ENCODE measurements at places on chromosomes 2 and 18.
A peak's percentile ranks its signal among the peaks of the same experiment; 100 is the strongest.

GRCh38 chr2:205582366-205582765 lies 99.9 kb upstream of the NRP2 start:
- no peak for DNase-seq

DNA sequence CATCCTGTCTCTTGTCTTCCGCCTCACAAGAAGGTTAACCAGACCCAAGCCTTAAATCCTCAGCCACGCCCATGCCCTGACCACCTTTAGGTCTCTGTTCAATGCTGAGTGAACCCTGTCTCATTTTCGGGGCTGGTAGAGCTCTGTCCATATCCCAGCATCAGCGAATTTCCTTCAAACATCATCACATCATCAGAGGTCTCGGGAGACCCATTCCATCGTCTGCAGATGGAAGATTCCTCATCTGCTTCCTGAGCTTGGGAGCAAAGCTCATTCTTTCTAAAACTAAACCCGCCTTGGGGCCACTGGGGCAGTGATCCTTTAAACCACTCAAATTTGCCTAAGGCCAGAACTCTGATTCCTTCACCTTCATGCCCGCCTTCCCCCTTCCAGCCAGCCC lies 173.7 kb downstream of the TTC32 start:
- no peak for DNase-seq

DNA sequence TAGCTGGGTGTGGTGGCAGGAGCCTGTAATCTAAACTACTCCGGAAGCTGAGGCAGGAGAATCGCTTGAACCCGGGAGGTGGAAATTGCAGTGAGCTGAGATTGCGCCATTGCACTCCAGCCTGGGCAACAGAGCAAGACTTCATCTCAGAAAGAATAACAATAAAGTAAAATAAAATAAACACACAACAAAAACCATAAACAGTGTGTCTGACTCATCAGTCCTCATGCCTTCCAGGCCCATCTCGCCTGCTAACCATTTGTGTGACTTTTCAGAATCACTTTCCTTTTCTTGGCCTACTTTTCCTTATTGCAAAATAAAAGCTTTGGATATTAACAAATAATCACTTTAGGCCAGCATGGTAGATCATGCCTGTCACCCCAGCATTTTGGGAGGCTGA lies 42.0 kb upstream of the ASXL2 start:
- DNase-seq = no peak

GRCh38 chr18:26268454-26268853 lies 42.2 kb downstream of the TAF4B start:
- no peak for DNase-seq

- no peak for DNase-seq
Measured at GRCh38 chr2:15251753-15252152, 309.4 kb downstream of the NBAS start.

- DNase-seq = no peak
Measured at GRCh38 chr2:212505586-212505985, 33.0 kb downstream of the ERBB4 start.

DNA sequence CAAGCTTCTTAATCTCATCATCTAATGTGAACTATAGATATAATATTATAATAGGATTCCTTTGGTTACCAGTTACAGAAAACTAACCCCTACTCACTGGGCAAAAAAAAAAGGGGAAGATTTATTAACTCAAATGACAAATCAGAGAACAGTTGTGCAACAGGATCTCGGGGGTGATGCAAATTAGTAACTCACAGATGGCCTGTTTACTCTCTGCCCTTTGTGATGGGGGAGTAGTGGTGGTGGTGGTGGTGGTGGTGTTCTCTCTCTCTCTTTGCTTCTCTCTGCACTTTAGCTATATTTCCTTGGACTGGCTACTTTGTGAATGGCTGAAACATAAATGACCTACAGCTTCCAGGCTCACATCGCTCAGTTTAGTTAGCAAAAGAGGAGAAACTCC lies 59.0 kb downstream of the TMEM247 start:
- peak; percentile 57 for DNase-seq

GRCh38 chr18:5600378-5601071 lies 56.7 kb upstream of the EPB41L3 start:
- no peak for DNase-seq

GRCh38 chr2:187435078-187435477 lies 13.0 kb downstream of the CALCRL start:
- DNase-seq = no peak

DNA sequence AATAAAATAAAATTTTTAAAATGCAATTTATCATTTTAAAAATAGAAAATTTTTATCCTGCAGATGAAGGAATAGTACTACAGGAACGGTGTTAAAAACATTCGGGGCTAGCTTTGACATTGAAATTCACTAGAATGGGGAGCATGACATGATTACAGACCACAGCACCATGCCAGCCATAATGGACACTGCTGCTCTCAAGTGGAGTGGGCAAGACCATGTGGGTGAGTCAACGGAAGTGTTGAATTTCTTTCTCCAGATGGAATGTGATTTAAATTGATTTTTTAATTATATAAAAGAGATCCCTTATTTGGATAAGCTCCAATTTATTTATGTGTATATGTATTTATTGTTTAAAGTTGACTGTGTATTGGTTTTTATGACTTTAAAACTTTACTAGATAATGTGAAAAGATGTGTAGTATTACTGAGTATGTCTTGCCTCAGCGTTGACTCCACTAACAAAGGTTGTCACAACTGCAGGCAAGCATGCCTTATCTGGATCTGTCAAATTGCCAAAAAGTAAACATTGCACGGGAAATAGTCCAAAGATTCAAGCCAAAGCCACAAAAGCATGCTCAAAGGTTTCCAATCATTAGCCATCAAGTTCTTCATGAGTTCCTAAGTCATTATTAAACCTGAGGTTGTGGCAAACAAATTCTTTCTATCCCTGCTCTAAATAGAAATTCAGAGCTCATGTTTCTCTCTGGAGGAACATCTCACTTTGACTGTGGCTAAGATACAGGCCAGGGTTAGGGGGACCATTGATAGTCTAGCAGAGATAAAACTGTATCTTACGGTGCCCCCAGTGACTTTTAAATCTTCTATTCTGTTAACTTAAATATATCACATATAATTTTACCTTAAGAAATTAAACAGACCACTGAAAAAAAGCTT lies 536.9 kb downstream of the TMX3 start:
- DNase-seq = no peak

DNA sequence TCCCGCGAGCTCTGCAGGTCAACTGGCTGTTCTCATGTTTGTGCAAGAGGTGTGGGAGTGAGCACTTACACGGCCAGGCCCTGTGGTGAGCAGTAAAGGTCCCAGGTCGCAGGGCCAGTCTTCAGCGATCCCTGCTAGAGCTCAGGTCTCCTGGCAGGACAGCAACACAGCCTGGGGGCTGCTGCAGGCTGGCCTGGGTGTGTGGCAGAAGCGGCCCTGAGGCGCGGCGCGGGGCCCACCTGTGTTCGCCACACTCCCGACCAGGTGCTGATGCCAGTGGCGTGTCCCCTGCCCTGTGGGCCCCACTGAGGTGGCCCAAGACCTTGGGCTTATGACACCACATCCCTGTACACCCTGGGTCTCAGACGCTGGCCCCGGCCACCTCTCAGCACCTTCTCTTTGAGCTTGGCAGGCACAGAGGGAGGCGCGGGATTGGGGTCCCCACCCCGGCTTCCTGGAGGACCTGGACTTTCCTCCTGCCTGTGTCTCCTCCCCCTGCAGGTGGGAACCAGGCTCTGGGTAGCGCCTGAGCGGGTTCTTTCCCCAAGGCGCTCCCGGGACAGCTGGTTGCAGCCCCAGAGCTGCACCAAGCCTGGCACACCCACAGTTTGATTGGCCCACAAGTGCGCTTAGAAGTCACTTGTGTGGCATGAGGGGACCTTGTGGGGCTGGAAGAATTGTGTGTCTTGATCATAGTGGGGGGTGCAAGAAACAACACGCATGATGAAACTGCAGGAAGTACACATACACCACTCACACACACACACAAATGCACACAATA lies 59.2 kb downstream of the TWIST2 start:
- no peak for DNase-seq

DNA sequence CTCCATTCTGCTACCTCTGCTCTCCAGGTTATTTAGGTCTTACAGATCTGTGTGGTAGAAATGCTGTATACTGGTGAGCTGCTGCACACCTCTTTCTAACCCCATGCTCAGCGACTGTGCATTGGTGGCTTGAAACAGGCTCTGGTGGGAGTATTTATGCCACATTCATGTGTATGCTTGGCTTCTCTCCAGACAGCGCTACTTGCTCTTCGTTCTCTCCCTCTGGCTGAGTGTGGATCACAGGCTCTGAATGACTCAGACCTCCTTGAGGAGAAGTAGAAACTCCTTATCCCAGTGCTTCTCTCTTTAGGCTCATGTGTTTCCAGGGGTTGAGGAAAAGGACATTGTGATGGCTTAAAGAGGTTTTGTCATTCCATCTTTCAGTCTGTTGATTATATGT lies 54.9 kb downstream of the FHOD3 start:
- no peak for DNase-seq

GRCh38 chr18:46264255-46264654 lies 160.1 kb downstream of the HAUS1 start:
- no peak for DNase-seq

GRCh38 chr18:59631583-59632181 lies 65.5 kb downstream of the CCBE1 start:
- DNase-seq = no peak

DNA sequence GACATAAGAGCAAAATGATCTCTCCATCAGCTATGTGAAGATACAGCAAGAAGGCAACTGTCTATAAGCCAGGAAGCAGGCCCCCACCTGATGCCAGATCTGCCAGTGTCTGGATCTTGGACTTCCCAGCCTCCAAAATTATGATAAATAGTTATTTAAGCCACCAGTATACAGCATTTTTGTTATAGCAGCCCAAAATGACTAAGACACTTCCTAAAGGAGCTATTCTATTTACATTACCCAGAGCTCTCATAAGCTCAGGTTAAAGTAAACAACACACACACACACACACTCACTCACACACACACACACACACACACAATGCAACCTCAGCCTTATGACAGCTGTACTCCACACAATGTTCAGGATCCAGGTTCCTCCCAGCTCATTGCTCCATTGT lies 5.7 kb upstream of the YPEL5 start:
- DNase-seq = no peak

DNA sequence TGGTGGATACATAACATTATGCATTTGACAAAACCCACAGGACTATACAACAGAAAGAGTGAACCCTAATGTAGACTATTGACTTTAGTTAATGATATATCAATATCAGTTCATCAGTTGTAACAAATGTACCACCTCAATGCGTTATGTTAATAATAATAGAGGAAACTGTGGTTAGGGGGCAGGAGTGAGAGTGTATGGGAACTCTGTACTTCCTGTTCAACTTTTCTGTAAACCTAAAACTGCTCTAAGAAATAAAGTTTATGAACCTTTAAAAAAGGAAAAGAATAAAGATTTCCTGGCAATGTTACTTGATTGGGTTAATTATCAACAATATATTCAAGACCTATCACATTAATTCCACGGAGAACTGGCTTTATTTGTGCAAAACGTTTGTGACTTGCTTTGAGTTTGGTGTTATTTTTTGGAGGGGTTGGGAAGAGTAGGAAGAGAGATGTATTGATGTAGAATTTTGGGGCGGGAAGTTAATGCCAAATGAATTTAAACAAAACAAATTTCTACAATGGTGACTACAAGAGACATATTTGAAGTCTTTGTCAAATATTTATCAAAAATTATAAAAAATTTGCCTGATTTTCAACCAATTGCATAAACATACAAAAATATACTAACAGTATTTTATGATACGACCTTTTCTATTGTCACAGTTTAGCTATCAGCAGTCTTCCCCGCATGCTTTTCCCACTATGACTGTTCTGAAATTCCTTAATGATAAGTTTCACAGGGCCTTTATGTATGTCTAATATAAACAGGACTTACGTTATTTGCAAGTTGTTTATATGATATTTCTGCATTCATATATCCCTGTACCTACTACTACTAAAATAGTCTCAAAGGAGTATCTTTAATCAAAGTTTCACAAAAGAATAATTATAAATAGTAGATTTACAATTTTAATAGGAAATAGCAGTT lies 2.1 kb upstream of the RTN4 start:
- DNase-seq = peak; percentile 23

DNA sequence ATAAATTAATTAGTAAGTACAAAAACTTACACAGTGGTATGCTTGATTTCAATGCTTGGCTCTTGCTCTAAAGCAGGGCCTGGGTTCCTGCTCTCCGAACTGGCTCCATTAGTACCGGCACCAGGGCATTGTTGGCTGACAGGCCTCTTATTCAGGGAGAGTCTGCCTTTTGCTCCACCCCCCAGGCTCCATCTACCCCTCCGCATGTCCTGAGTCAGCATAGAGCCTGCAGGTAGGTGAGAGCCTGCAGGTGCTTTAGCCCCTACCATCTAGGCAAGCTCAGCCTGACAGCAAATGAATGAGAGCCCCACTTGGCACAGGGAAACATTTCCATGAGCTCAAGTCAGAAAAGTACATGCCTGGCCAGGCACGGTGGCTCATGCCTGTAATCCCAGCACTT lies 35.1 kb upstream of the EFHD1 start:
- DNase-seq = no peak

- DNase-seq = no peak
Measured at GRCh38 chr2:78928502-78928901, 97.0 kb upstream of the REG3G start.

- no peak for DNase-seq
Measured at GRCh38 chr2:193584522-193584938, 1389.8 kb upstream of the TMEFF2 start.

- no peak for DNase-seq
Measured at GRCh38 chr2:143029141-143029540, 100.1 kb upstream of the ARHGAP15 start.

- DNase-seq = peak; percentile 34
Measured at GRCh38 chr18:34122724-34123334, 101.9 kb downstream of the NOL4 start.

DNA sequence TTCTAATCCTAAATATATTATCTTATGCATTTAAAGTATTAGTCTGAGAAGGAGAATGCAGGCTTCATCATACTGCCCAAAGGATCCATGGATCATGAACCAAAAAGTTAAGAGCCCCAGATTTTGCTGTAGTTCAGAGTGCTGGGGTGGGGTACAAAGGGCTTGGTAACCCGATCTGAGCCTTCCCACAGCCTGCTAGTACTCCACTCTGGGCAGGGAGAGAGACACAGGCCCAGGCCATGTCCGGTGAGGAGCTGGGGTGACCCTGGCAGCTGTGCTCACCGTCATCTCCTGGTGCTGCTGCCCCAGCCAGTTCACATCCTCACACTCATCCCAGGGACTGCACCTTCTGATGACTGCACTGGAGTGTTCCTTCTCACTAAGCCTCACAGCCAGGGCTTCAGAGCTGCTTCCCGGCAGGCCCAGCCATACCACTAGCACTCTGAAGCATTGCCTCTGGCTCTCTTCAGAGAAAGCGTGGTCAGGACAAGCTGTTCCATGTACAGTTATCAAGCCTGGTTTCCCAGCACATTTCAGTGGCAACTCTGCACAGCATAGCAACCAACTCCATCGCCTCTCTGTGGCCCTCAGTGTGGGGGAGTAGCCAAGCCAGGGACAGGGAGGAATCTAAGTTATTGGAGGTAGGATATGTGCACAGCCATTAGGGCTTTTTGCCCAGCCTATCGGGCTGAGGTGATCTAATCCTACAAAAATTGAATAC lies 189.0 kb upstream of the CTAGE1 start:
- DNase-seq = no peak

Data from GF-D8 (cell line).